Left colon (tissue), 2 donors: ENCODE measurements at places on chromosomes 7 and 10.
A peak's percentile ranks its signal among the peaks of the same experiment; 100 is the strongest.

DNA sequence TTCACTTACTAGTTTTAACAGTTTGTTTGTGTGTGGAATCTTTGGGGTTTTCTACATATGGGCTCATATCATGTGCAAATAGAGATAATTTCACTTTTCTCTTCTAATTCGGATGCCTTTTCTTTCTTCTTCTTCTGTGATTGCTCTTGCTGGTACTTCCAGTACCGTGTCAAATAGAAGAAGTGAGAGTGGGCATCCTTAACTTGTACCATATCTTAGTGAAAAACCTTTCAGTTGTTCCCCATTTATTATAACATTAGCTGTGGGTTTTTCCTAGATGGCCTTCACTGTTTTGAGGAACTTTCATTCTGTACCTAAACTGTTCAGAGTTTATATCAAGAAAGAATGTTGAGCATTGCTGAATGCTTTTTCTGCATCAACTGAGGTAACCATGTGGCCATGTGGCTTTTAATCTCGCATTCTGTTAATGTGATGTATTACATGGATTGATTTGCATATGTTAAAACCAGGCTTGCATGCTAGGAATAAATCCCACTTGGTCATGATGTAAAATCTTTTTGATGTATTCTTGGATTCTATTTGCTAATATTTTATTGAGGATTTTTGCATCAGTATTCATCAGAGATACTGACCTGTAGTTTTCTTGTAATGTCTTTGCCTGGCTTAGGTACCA lies 78.7 kb downstream of the FAM107B start:
- no peak for DNase-seq

GRCh38 chr7:96118449-96119001 lies 203.4 kb downstream of the SLC25A13 start:
- no peak for DNase-seq

DNA sequence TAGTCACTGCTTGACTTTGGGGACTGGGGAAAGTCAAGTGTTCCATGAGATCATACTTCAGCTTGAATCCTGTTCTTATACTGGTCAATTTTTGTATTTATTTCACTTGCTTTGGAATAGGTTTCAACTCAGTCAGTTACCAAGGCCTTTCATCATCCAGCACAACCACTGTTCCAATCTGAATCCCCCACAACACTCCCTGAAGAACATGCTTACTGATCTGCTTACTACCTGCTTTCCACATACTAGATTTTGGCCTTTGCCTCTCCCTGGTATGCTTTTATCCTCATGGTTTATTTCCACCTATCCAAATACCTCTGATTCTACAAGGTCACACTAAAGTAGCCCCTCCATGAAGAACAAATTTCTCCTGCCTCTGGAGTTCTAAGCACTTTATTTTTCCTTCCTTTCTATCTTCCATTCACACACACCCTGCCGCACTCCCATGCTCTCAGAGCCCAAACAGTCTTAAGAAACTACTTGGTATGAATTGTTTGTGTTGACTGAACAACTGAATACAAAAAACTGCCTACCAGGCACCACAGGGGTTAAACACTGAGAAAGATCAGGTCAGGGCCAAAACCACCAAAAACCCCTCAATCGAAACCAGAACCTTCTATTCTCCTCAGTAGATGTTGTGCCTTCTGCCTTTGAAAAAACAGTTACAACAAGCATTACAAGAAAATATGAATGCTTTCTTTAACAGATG lies 178.1 kb downstream of the AVL9 start:
- DNase-seq, result no peak

DNA sequence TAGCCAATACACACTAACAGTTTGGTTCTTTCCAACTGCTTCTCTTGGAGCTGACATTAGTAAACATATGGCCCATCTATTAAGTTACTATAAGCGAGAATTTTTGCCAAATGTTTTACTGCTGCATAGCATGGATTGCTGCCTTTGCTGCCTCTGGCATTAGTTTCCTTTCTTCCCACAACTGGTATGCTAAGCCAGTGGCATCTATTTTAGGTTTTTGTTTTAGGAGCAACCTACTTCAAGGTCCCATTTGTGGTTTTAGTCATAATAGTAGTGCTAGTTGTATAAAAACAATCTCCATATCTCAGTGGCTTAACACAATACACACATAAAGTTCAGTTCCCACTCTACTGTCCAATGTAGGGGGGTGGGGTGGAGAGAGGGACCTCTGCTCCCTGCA lies 25.9 kb upstream of the PANK1 start:
- DNase-seq, result no peak

GRCh38 chr7:157686285-157686894 lies 349.6 kb downstream of the DNAJB6 start:
- DNase-seq, result no peak

GRCh38 chr7:128154504-128154903 lies 86.6 kb upstream of the LEP start:
- no peak for DNase-seq

- DNase-seq, result no peak
These were observed 121.8 kb downstream of the CAMK1D start for GRCh38 chr10:12471135-12471534.

- no peak for DNase-seq
These were observed 65.8 kb upstream of the FRMD4A start for GRCh38 chr10:14396411-14397048.

GRCh38 chr7:33998476-33998875 lies 93.1 kb downstream of the BMPER start:
- DNase-seq, result no peak

- no peak for DNase-seq
These were observed 21.0 kb downstream of the DOCK4 start for GRCh38 chr7:112185005-112185834.

DNA sequence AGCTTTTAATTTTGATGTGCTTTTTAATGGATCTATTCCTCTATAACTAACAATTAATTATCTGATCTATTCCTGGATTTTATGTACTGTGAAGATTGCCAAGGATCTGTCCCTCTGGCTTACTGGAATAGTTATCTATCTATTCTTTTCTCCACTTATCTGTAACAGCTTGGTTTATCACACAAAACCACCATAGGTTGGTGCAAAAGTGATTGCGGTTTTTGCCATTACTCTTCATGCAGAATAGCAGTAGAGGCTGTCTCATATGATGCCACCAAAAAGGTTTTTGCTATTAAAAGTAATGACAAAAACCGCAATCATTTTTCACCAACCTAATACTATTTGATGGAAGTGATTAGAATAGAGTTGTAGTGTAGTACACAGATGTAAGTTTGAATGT lies 115.7 kb downstream of the PDE1C start:
- no peak for DNase-seq

- DNase-seq, result no peak
These were observed 16.3 kb upstream of the GLI3 start for GRCh38 chr7:42253316-42253715.

DNA sequence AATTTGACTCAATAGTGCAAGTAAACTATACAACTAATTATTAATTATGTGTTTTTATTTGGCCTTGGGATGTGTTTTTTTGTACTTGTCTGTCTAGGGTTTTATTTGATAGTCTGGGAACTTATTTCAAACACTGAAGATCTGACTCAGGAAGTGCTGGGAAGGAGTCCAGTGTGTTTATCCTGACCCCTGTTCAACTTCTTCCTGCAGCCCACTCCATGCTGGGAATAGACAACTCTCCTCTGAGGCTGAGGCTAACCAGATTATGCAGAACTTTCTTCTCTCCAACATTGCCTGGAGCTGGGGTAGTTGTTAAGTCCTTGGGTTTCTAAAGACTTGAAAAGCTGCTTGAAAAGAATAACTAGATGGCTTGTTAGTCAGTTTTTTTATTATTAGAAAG lies 6.9 kb downstream of the CISD1 start:
- DNase-seq, result no peak

GRCh38 chr10:111297351-111297848 lies 220.6 kb downstream of the ADRA2A start:
- no peak for DNase-seq

GRCh38 chr7:26202019-26202990 lies 760 bp downstream of the CBX3 start:
- no peak for DNase-seq

- no peak for DNase-seq
These were observed 11.3 kb downstream of the GNAI1 start for GRCh38 chr7:80145780-80146422.

- no peak for DNase-seq
These were observed 8.0 kb downstream of the DLX5 start for GRCh38 chr7:97016381-97017191.

GRCh38 chr7:158648787-158649186 lies 55.8 kb downstream of the NCAPG2 start:
- no peak for DNase-seq

- DNase-seq, result no peak
These were observed 44.5 kb upstream of the ACBD5 start for GRCh38 chr10:27285093-27285492.

- DNase-seq, result no peak
These were observed 41.9 kb downstream of the RNLS start for GRCh38 chr10:88541116-88541626.

DNA sequence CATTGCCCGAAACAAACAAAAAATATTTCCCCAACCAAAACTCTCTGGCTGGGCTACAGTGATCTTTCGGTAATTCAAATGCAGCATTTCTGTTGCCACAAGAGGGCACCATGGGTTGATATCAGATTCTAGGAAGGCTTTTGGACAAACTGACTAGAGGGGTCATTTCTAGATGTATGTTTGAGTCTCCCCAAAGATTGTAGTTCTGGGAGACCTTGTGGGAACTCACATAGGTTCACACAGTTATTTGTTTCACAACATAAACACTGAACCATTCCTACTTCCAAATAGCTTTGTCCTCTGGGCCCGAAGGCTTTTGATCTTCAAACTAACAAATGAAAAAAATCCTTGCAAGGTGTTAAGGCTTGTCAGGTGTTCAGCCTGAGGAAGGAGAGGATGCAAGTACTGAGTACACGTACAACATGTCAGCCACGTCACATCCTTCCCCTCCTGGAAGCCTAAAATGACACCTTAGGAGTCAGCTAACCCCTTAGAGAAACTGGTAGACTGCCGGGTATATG lies 37.0 kb upstream of the IL15RA start:
- peak; percentile 73 for DNase-seq

GRCh38 chr7:111985798-111986197 lies 220.4 kb downstream of the DOCK4 start:
- no peak for DNase-seq

GRCh38 chr7:37362802-37363201 lies 85.9 kb downstream of the ELMO1 start:
- DNase-seq, result no peak

- peak; percentile 0 for DNase-seq
These were observed 66.5 kb upstream of the INPP5A start for GRCh38 chr10:132471125-132471451.

DNA sequence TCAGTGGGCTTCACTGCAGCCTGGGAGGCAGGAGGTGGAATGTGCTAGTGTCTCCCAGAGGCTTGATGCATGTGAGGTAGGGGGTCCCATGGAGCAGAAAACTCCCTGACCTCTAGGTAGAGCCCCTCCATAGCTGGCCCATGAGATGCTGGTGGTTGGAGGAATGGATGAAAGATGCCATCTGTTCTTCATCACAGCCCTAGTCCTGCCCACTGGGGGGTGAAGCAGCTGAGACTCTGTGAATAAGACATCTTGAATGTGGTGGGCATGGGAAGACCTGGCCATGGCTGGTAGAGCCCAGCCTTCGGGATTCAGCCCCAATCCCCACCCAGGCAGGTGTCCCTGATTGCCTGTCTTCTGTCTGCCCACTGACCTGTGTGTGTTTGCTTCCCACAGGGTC lies 92.5 kb downstream of the COL13A1 start:
- DNase-seq, result no peak

DNA sequence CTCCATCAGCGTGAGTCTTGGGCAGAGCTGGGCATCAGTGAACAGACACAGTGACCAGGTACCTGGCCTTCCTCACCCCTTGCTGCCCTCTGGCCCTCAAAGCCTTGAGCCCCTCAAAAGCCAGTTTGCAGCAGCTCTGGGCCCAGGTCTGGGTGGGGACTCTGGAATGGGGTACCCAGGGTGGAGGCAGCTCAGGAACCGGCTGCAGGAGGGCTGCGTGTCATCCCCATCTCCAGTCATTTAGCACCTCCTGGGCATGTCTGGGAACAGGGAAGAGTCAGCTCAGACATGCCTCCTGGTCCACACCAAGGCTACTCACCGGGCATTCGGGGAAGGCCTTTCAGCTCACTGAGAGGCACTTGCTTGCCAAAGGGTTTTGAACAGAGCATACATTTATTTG lies 503.3 kb downstream of the TCERG1L start:
- DNase-seq, result no peak

DNA sequence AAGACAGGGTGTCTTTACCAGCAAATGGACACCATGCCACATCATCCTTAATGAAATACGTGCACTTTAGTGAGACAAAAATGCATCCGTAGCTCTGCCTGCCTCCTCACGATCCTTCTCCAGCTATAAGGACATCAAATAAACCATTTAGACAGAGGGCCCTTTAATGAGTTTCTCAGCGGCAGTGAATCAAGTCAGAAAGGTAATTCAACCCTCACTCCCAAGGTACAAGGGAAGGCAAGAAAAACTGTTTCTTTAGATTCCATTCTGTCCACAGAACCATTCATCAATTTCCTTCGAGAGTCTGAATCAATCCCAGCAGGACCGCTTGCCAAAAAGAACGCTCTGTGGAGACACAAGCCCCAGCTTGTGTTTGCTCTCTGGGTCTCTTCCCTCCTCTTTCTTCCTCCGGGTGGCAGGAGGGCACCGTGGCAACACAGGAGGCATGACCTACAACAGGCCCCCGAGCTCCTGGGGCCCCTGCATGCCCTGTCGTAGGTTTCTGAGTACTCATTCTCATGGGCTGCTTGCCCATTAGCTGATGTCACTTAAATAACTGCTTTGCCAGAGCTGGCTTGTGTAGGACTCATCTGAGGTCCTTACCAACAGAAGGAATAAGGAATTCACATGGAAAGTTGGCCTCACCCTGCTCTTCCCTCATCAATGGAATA lies 297.8 kb upstream of the PRKCQ start:
- no peak for DNase-seq

DNA sequence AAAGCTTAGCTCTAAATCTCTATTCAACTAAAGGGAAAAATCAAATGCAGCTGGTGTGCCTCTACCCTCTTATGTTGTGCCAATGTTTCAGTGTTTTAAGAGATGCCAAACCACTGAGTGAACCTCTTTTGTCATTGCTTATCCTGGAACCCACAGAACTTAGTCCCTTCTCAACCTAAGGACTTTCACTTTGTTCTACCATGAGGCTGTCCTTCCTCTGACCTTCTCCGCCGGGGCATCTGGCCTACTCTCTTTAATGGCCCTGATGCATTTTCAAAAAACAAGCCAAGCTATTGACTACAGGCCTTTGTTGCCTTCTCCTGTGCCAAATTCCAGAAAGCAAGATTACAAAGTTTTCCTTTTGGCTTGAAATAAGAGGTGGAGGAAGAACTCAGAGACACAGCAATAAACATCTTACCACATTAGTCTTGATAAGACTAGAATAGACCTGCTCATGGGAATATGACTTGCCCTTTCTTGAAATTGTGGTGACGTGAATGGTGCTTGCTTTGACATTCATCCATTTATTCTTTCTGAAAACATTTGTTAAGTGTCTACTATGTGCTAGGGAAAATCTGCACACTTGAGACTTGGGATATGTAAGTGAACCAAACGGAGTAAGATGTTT lies 253.2 kb upstream of the SMIM30 start:
- no peak for DNase-seq

DNA sequence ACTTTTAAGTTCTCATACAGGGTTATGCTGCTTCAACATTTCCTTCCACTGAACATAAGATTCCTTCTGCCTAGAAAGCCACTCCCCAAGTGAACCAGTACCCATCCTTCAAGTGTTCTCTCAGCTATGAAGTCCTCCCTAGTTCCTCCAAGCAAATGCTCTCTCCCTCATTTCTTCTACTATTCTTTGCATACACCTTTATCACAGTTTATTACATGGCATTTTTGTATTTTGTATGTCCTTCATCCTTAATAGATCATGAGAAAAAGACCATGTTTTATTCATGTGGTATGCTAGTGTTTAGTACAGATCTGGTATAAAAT lies 1.9 kb downstream of the SYPL1 start:
- no peak for DNase-seq
